Ascending aorta (tissue), 2 donors: ENCODE measurements at places on chromosomes 4 and X.

GRCh38 chrX:131262200-131262599 lies 26.9 kb downstream of the IGSF1 start:
- no peak for DNase-seq

GRCh38 chrX:100512471-100512870 lies 72.3 kb upstream of the TNMD start:
- no peak for DNase-seq

GRCh38 chr4:72119946-72120345 lies 88.1 kb downstream of the NPFFR2 start:
- no peak for DNase-seq

DNA sequence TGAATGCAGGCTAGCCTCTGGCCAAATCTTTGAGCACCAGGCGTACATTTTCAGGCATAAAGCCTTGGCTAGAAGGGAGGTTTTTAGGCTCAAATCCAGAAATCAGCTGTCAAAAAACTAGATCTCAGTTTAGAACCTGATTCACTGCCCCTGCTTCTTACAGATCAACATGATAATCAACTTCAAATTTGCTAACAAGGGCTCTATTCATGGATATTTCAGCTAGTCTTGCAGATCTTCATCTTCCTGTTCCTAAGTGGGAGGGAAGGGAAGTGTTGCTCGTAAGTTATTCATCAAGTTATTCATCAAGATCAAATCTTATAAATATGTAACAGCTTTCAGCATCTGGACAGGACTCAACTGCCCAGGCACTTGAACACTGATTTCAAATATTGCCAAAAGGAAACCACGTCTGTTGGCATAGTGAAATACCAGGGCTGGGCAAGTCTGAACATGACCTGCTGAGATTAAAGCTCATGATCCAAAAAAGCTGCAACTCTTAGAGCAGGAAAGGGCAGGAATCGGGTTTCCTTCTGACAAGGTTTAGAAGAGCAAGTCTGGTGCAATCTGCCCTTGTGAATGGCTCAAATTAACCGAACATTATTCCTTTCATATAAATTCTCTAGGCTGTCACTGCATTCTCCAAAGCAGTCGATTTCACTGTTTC lies 200.3 kb downstream of the PDGFC start:
- DNase-seq = no peak

DNA sequence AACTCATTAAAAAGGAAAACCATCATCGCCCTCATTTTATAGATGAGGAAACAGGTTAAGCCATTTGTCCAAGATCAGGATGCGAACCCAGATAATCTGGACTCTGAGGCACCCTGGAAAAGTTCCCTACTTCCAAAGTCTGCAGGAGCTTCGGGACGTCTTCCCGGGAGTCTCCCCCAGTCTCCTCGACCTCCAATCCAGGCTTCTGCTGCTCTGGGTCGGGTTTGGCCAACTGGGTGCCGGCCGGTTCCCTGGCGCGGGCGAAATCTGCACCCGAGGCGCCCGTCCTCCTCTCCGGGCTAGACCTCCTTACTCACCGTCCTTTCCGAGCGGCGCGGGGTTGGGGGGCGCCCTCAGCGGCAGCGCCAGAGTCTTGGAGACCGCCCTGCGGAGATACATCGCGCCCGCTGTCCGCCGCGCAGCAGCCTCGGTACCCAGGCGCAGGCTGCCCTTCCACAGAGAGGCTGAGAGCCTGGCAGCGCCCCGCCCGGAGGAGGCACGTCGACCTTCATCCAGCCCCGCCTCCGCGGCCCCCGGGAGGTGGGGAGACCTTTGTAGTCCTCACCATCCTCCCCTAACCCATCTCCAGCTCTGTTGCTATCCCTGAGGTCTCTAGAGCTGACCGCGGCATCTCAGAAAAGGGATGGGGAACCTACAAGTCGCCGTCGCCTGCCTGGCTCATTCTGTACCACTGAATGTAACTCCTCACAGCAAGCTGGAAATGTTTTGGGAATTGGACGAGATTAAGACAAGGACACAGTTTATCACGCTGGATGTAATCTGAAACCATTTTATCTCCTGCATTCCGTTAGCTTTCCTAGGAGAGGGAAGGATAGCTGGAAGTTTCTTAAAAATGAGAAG lies at the start of gene MGARP:
Gene MGARP (minus strand): TSS at position 466 of the 861 bp plus-strand sequence. CDS start 67 bp downstream, at position 399.
- DNase-seq = no peak

- no peak for DNase-seq
Observed at GRCh38 chr4:124179506-124180186, 532.9 kb downstream of the ANKRD50 start.

DNA sequence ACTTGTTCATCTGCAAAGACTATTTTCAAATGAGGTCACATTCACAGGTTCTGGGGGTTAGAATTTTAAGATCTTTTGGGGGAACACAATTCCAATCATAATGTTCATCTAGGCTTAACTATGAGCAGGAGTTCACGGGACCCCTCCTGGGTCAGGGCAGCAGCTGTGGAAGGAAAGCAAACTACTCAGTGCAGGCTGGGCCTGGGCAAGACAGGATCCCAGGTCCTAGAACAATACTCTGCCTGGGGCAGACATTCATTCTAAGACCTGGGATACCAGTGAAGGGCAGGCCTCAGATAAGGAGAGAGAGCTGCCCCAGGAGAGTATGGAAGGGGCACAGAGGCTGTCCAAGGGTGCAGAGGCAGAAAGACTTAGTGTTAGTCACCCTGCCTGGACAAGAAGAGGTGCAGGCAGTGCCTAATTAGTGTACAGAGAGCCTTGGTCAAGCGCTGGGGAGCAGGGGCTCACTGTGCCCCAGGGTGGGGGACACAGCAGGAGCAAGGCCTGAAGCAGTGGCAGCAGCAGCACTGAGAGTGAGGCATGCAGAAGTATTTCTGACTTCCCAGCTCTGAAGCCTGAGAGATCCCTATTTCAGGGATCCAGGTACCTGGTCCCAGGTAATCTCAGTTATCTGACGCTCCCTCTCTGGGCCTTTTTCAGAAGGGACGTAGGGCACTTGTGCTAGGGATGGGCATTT lies 123.0 kb upstream of the MAMLD1 start:
- DNase-seq = peak; percentile 39

DNA sequence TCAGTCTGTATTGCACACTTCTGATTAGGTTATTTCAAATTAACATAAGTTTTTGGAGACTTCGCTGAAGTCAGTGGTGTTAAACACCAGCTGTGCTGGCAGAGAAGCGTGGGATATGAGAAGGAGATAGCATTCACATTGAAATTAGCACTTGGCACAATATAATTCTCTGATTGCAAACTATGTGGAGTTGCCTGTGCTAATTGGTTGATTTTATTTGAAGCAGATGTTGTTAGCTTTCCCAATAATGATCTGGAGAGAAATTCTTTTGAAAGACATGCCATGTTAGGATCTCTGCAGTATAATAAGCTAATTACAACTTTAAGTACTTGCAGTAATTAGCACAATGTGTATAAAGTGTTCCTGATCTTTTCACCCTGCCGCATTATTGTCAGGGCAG lies 367.4 kb upstream of the ARX start:
- DNase-seq = no peak

DNA sequence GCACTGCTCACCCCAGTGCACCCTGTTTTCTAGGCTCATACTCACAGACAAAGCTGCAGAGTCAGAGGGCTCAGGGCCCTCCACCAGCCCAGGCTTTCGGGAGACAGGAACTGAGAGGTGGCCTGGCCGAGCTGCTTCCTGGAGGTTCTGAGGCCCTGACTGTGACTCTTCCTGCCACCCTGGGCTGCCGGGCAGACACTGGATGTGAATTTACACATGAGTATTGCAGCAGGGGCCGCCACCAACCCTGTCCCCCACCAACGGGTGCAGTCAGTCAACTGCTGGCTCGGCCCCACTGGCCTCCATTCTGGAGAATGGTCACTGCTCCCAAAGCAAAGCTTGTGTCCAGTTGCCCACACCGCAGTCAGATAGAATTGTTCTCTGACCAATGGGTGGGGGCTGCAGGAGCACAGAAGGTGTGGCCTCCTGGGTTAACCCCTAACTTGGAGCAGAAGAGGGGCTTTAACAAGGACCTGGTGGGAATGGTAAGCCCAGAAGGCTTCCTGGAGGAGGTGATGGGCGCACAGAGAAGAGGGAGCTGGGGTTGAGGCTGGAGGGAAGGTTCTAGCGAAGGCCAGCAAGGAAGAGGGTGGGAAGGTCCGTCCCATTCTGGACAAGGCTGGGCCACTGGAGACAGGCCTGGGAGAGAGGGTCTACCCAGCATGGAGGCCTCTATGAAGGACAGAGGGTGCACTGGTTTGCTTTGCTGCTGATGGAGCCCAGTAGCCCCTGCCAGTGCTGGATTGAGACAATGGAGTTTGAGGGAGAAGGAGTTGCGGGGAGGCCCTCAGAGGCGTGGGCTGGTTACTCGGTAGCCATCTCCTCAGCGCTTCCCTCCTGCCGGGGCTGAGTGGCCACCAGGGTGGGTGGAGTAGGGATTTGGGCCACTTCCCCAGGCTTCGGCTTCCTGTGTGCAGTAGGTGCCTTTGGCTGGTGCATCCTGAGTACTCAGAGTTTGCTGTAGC lies 135.3 kb downstream of the CPZ start:
- peak; percentile 62 for DNase-seq

DNA sequence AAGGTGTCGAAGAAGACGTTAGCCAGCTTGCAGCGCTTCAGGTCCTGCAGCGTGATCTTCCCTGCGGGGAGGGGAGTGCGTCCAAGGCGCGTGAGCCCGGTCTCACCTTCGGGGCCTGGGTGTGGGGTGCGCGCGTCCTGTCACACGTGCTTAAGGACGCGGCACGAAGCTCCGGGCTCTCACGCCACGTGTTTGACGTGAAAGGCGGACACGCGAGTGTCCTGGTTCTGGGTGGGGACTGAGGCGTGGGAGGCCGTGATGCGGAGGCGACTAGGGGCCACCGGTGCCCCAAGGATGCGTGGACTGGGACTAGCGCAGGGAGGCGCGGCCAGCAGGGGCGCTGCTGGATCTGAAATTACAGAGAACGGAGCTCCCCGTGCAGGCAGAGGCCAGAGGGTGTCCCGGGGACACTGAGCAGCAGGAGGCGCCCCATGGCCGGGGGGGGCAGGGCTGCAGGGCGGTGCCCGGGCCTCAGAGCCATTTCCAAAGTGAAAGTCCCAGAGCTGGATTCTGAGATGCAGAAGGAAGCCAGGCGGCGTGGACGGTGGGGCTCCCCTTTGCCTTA lies 20.3 kb upstream of the GTPBP6 start:
- no peak for DNase-seq
